NCI-H524 treated with DMSO at 0.1 percent for 48 hours (cell line): ENCODE measurements at places on chromosomes 12 and 14.

DNA sequence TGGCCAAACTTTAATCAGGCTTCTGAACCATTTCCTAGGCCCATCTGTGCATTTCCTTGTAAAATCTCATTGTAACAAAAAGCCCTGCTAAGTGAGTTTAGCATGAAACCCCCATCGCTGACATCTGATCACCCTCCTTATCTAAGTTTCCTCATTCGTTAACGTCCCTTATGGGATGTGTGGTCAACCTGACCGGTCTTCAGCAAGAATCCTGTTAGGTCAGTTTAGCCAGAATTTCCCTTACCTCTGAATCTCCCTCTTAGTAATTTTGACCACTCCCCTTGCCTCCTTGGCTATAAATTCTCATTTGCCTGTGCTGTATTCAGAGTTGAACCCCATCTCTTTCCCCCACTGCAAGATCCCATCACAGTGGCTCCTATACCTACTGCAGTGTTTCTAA is 239.3 kb downstream of the RMST start:
- DNase-seq = no peak

- DNase-seq = no peak
Observed at GRCh38 chr12:3453206-3453989, 37.6 kb upstream of the PRMT8 start.

- DNase-seq = no peak
Observed at GRCh38 chr12:100656141-100656540, 82.7 kb downstream of the GAS2L3 start.

GRCh38 chr14:75628816-75629215 is 31.9 kb downstream of the ERG28 start:
- no peak for DNase-seq

DNA sequence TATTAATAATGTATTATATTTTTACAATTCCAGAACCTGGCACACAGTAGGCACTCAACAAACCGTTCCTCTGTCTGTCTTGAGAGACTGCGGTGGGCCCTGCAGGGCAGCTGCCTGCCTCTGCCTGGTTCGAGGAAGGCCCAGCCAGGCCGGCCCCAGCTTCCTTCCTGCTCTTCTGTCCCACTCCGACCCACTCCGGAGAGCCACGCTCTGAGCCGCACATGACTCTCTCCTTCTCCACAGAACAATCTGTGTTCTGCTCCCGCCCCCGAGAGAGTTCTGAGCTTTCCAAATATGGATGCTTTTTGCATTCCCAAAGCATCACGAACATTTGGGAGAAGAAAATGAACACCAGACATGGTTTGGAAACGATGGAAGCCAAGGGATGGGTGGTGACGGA is 57.3 kb downstream of the TTC7B start:
- DNase-seq = no peak

GRCh38 chr14:106318700-106319099 is 792.3 kb downstream of the TMEM121 start:
- DNase-seq = no peak

- DNase-seq = no peak
Observed at GRCh38 chr14:67411820-67412421, at the start of gene PLEK2. Gene PLEK2 (minus strand): TSS chr14:67412165. CDS start chr14:67412059, 106 bp downstream.

DNA sequence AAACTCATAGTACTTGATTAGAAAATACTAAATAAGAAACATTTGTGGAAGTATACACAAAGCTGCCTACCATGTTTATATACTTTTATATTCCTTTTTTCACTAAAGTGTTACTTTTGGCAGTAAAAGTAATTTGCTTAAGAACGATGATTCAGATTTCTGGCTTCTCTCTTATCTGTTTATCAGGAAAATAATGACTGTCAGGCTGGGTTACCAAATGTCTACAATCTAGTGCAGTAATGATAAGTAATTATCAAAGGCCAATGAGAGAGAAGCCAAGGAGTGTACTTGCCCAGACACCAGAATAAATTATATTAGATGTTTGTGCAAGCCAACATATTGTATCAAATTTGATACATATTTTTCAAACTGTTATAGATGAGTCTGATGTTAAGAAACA is 113.4 kb downstream of the RALGAPA1 start:
- no peak for DNase-seq

GRCh38 chr12:115404761-115405470 is 720.9 kb upstream of the TBX3 start:
- no peak for DNase-seq

DNA sequence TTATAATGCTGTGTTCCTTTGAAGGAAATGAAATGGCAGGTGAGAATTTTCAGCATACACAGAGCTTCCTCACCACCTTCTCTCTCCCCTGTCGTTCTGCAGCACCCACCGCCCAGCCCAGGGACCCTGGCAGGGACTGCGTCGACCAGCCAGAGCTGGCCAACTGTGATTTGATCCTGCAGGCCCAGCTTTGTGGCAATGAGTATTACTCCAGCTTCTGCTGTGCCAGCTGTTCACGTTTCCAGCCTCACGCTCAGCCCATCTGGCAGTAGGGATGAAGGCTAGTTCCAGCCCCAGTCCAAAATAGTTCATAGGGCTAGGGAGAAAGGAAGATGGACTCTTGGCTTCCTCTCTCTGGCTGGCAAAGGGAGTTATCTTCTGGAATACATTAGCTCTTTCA is 35.1 kb downstream of the PAPLN start:
- DNase-seq = peak; percentile 87

- no peak for DNase-seq
Observed at GRCh38 chr12:63150713-63151622, at the start of gene AVPR1A. Gene AVPR1A (minus strand): TSS chr12:63151201. CDS start chr12:63150836, 365 bp downstream.

- no peak for DNase-seq
Observed at GRCh38 chr12:5083955-5084849, 40.5 kb downstream of the KCNA5 start.

DNA sequence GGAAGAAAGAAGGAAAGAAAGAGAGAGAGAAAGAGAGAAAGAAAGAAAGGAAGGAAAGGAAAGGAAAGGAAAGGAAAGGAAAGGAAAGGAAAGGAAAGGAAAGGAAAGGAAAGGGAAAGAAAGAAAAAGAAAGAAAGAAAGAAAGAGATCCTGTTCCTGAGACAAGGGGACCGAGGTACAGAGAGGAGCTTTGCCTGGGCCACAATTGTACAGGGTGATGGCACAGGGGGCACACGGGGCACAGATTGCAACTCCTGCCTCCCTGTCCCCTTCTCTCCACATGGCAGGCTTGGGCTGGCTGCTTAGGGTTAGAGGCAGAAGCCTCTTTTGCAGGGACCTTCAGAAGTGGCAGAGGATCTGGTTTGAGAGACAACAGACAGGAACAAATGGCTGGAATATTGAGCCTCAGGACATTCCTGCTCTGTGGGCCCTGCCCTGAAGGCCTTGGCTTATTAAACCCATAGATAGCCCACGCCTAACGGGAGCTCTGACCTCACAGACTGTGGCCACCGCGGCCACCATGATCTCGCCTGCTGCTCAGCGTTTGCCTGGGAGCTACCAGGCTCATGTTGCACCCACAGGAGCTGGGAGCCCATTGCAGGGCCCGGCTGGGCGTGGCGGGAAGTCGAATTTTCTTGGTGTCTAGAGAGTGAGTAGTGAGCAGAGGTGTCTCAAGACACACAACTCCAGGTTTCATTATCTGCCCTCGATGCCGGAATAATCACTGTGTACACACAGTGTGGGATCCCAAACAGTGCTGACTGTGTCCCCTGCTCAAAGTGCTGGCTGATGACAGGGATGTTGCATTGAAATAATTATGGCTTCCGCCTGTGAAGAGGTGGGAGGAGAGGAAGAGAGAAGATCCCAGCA is 147.9 kb upstream of the NCOR2 start:
- no peak for DNase-seq

DNA sequence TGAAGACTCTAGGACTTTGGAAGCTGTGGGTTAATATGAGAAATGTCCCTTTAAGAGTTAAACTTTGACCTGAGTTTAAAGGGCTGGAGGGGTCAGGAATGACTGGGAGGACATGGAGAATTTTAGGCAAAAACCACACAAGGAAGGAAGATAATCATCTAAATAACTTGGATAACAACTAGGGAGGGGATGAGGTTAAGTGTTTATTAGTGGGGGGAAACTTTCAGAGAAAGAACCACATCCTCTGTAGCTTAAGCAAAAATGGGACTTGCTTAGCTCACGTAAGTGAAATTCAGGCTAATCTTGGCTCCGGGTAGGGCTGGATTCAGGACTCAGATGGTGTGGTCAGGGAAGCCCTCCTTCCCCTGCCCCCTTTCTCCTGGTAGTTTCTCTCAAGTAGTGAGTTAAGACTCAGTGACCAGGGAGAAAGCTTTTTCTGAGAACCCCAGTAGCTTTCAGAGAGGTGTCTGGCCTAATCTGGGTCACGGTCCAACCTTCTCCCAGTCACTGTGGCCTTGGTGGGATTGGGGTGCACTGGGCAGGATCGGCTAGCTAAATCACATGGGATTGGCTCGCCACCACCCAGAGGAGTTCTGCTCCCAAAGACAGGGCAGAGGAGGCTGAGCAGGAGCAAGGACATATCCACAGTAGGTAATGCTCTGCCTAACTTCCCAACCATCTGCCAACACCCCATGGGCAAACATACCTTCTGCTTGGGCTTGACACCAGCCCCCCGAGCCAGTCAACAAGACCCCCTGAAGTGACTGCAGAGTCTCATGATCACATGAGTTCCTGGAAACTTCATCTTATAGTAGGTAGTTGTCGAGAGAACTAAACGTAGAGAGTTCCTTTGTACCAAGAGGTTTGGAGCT is 52.8 kb downstream of the ARF6 start:
- no peak for DNase-seq

DNA sequence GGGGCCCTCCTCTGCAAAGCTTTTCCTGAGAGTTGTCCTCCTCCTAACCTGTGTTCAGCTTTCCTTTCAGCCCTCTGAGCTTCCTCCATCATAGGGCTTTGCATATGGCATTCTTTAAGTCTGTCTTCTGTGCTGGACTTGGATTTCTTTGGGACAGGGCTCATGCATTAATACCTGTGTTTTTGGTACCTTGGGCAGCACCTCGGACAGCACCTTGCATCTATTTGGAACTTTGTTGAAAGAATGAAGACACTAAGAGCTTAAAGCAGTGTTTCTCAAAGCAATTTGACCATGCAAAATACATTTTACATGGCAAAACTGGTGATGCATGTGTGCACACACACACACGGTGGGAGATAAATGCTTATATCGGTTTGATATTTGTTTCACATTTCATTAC is 115.0 kb upstream of the SRRM4 start:
- no peak for DNase-seq

- DNase-seq = no peak
Observed at GRCh38 chr14:54116972-54117371, 160.3 kb upstream of the BMP4 start.
